CD4-positive, alpha-beta T cell treated with Interleukin-15 for 4 hours (primary cell): ENCODE measurements at places on chromosomes 5 and 9.
A peak's percentile ranks its signal among the peaks of the same experiment; 100 is the strongest.

GRCh38 chr5:86463339-86463738 is 154.4 kb upstream of the COX7C start:
- DNase-seq, result no peak

DNA sequence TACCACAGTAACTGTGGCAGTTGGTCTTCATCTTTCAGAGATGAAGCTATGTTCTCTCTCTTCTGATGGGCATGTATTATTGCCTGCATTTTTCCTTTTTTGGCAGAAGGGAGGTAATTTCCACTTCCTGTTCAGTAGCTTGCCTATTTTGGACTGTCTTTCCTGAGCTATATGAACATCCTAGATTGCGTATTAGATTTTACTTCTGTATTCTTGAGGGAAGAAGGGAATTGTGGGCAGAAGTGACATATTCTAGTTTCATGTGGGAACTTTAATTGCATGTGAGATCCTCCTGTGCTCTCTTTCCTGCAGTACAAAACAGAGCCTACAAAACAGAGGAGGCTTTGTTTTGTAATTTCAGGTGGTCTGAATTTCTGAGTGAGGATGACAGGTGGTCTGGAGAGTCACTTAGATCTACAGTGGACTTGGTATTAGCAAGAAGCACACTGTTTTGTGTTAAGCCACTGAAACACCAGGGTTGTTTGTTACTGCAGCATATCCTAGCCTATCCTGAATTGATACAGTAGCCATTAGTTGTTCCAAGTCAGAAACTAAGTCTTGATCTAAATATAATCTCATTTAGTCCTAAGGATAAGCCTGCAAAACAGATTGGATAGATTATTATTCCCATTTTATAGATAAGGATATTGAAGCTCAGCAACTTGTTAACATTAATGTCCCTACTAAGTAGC is 68.1 kb downstream of the AOPEP start:
- no peak for DNase-seq

- DNase-seq, result peak; percentile 74
Measured at GRCh38 chr5:134101686-134102439, 12.6 kb upstream of the TCF7 start.

GRCh38 chr9:104606152-104606551 is 725 bp upstream of the OR13C2 start:
- no peak for DNase-seq

GRCh38 chr5:141319202-141319601 is 1.4 kb downstream of the TAF7 start:
- no peak for DNase-seq

DNA sequence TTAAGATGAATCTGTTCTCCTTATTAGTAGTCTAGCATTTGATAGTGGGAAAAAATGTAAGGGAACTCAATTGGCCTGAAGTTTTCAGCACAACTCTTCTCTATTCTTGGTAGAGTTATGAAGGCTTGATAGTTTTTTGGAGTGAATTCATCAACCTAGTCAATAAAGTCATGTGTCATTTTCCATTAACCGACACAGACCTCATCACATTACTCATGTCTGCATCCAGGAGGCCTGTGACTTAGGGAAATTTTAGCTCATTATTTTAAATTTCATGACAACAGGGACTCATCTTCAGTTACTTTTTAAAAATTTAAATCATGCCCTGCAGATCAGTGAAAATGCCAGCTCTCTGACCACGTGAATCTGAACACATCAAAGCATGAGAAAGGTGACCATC is 63.3 kb downstream of the ADAMTS16 start:
- DNase-seq, result no peak

GRCh38 chr5:93611976-93612854 is 29.2 kb downstream of the NR2F1 start:
- DNase-seq, result no peak

DNA sequence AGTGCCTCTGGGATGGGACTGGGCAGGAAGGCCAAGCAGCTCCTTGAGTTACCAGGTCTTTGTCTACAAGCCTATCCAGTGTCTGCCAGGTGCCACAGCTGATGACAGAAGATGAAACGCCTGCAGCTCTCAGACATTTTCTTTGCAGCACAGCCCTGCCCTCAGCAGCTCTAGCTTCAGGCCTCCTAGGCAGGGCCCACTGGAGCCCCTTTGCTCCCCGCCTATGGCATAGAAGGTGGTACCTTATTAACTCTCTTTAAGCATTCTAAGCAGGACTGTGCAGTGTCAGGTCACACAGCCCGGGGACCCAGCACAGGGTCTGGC is 1.3 kb upstream of the SKP1 start:
- no peak for DNase-seq

DNA sequence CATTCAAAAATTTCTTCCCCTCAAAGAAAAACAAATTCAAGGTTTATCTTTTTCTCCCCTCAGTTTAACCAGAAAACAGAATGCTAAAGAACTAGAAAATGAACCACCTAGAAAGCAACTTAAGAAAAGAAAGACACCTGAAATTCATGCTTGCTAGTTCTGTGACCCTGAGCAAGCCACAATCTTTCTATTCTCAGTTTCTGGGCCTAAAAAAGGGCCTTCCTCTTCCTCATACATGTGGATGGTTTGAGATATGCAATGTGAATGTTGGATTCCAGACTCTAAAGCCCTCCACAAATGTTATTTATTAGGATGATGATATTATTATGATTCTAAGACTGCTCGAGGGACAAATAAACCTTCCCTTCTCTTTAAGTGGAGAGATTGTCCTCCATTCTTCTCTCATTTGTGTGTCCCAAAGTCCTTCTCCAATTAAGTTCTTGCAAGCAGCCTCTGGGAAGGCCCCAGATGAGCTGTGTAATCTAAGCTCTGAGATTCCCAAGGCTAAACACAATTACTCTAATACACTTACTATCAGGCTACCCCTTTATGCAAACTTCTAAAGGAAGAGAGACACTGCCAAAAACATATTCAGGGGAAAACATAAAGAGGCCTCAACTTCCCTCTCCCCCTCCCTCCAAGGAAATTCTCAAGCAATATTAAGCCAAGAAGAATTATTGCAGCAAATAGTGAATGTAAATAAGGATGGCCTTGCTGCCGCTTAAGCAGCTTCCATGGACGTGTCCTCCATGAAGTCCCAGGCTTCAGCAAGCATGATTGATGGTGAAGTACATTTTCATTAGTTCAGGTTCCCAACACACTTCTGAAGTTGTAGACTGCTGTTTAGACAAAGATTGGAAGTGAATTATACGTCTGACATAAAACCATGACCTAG is 80.2 kb downstream of the PRKACG start:
- DNase-seq, result no peak

DNA sequence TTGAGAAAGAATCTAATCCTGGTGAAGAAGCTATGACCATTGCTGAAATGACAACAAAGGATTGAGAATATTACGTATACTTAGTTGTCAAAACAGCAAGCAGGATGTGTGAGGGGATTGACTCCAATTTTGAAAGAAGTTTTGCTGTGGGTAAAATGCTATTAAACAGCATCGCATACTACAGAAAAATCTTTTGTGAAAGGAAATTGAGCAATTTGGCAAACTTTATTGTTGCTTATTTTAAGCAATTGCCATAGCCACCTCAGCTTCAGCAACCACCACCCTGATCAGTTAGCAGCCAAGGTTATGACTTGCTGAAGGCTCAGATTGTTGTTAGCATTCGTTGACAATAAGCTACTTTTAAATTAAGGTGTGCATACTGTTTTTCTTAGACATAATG is 22.5 kb upstream of the ARL14EPL start:
- no peak for DNase-seq

DNA sequence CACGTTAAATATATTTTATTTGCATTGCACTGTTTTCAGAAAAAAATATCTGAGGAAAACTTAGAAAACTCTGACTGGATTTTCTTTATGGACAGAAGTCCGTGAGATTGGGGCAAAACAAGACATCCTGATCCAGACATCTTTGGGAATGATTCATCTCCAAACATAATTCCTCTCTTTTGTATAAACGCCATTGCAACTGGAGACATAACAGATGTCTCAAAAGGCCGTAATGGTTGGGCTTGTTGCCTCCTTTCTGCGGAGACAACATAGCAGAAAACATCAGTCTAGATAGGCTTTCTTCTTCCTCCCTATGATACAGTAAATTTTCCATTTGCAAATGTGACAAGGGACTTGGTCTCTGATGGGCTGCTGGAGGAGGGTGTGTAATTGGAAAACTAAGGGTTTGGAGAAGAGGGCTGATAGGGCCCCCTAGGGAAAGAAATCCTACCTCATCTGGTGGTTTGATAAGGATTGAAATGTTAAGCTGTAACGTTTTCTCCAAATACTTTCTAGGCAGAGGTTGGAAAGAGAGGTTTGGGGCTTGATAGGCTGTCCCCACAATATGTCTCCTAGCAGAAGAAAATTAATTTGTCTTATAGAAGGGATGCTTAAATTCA is 631.5 kb upstream of the ST8SIA4 start:
- no peak for DNase-seq

DNA sequence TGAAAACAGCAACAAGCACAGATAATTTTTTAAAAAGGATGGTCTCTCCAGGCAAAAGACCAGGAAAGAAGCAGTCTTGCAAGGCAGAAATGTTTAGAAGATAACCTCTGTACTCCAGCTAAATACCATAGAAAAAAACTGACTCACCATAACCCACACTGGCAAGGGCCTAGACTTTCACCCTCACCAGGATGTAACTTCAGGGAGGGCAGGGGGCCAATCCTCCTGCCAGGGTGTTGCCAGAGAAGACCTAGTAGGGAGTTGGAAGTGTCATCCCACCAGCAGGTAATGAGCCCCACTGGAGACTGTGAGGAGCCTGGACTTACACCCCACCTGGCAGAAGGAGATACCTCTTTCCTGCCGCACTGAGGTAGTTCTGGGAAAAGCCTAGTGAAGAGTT is 97.6 kb downstream of the PRELID2 start:
- no peak for DNase-seq

DNA sequence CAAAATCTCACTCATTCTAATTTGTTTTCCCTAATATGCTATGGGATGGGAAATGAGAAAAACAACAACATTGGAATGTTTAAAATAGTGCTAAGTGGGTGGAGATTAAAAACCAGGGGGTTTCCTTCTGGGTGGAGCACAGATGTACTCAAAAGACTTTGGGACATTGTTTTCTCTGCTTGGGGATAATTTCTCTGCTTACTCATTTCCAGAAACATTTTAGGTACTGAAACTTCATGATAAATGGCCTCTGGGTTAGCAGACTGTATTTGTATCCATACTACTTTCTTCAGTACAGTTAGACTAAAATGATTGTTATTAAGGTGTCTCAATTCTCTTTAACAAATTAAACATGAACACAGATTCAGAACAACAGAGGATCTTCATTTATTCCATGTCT is 17.4 kb downstream of the ELOVL7 start:
- no peak for DNase-seq

- no peak for DNase-seq
Measured at GRCh38 chr5:9249231-9249630, 296.6 kb downstream of the SEMA5A start.

- no peak for DNase-seq
Measured at GRCh38 chr5:172487671-172488070, 33.3 kb upstream of the SH3PXD2B start.

- no peak for DNase-seq
Measured at GRCh38 chr5:132873119-132873929, at the start of gene LEAP2. TSS of gene LEAP2 (plus strand) at chr5:132873668. CDS start at chr5:132873695, 27 bp downstream.

DNA sequence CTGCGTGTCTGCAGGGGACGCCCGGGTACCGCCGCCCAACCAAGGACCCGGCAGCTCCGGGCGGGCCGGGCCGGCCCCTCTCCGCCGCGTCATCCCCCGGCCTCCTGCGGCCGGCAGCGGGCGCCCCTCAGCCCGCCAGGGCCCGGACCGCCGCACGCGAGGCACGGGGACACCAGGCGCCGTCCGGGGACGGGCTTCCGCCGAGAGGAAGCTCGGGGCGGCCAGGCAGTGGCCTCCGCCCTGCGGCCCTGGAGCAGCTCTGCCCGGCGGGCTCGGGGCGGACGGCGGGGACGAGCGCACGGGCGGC is 373 bp downstream of the FBXW5 start:
- no peak for DNase-seq

DNA sequence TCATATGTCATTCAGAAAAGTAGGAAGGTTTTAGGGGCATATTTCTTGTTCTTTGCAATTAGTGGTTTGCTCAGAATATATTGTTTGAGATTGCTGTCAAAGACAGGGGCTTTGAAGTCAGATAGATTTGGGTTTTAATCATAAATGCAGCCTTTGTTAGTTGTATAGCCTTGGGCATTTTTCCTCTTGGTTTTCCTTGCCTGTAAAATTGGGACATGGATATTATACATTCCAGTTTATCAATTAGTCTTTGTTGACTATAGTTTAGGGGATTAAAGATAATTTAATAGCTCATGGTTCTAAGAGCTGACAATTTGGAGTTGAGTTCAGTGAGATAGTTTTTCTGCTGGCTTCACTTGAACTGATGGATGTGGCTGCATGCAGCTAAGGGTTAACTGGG is 88.9 kb downstream of the DMAC1 start:
- DNase-seq, result no peak

DNA sequence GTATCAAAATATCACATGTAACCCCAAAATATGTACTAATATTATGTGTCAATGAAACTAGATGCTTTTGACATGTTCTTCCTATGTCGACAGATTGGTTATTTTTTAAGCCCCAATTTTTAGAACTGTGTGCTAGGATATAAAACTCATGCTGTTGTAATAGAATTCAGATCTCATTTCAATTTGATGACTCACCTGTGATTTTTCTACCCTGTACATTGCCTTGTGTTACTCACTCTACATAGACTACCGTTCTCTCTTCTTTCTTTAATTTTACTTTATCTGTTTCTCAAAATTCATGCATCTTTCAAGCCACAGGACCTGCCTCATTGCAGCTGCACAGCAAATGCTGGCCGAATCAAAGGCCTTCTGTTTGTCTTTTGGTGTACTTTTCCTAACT is 284.5 kb downstream of the MAT2B start:
- DNase-seq, result no peak

DNA sequence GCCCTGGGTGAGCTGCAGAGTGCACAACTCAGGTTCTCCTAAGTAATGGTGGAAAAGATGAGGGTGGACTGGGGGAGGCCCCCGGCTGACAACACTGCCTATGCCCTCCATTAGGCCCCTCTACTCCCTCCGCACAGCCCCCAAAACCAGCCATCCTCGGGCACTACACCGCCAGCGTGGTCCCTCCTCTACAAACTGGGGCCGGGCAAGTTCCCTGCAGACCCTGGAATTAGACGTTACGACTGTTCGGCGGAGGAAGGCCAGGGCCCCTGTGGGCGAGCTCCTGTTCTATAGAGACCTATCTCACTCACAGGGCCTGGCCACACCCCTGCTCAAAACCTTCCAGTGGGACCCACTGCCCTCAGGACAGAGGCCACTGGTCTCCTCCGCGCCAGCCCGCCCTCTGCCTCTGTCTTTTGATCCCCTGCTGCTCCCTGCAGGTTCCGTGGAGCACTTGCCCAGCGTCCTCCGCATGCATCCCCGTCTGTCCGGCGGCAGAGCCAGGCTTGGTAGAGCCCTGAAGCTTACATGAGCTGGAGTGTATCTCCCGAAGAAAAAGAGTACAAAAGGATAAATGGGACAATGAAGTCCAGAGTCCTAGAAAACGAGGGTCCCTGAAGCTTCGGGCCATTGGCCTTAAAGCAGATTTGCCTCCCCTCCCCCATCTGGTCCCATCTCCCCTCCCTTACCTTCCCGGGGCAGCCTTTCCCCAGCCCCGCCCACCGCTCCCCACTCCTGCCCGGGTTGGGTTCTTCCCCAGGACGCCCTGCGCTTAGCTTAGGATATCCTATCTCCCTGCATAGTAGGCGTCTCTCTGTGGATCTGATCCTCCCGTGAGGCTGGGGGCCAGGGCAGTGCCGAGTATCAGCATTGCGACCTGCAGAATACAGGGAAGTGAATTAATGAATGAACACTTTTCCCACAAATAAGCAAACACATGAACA is 71.3 kb downstream of the HRH2 start:
- DNase-seq, result no peak
